ENCODE measurements at places on chromosomes 5 and 9.

DNA sequence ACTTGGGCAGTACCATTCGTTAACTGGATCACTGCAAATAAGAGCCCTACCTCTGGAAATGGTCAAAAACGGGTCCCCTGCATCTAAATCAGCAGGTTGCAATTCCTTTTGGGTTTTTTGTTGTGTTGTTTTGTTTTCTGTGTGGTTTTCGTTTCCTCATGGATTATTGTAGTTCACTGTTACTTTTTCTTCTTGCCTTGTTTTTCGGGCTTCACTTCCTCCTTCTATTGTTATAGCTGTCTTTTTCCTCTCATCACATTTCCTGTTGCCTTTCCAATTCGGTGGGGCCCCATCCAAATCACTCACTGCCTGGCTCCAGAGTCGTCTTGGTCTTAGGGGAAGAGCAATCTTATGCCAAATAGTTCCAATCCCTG is 8.7 kb upstream of the SSBP2 start:
- DNase-seq: no peak

DNA sequence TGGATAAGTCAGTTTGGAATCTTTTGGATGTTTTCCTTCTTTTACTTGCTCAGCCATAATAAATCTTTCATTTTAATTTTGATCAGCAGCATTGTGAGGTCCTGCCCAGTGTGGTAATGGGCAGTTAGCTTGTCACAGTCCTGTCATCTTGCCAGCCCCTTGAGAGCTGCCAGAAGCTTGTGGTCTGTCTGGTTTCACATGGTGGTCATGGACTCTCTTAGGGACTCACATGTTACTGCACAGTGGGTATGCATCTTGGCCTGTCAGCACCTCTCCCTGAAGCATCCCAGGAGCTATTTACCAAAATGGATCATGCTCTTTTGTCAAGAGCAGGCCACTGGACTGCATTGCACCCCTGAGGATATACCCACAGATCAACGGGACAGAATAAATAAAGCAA is 60.3 kb downstream of the DAPK1 start:
- DNase-seq: peak; percentile 68

DNA sequence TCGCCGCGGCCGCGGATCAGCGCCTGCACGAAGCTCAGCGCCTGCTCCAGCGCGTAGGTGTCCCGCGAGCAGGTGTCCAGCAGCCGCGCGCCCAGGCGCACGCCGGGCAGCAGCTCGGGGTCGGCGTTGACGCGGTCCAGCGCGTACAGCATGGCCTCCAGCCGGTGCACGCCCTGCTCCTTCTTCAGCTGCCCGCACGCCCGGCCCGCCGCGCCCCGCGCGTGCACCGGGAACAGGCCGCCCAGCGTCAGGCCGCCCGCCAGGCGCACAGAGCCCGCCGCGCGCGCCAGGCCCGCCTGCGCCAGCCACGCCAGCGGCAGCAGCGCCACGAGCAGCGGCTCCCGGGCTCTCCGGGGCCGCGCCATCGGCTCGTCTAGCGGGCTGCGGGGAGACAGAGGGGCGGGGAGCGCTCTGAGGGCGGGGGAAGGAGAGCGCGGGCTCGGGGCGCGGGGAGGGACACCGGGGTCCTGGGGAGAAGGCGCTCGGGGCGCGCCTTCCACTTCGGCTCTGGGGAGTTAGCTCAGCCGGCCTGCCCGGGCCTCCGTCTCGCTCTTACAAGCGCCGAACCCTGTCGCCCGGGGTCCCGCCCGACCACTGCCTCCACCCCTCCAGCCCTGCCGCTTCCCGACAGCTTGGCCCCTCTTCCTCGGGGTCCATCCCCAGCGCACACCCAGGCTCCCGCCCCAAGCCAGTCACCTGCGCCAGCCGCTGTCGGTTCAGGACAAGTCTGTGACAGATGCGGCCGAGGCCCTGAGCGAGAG is at the start of gene GRM6:
Gene GRM6, minus strand, starts transcription at position 741 of the 761 bp plus-strand sequence. Its CDS starts 376 bp downstream, at position 365.
- no peak for DNase-seq

DNA sequence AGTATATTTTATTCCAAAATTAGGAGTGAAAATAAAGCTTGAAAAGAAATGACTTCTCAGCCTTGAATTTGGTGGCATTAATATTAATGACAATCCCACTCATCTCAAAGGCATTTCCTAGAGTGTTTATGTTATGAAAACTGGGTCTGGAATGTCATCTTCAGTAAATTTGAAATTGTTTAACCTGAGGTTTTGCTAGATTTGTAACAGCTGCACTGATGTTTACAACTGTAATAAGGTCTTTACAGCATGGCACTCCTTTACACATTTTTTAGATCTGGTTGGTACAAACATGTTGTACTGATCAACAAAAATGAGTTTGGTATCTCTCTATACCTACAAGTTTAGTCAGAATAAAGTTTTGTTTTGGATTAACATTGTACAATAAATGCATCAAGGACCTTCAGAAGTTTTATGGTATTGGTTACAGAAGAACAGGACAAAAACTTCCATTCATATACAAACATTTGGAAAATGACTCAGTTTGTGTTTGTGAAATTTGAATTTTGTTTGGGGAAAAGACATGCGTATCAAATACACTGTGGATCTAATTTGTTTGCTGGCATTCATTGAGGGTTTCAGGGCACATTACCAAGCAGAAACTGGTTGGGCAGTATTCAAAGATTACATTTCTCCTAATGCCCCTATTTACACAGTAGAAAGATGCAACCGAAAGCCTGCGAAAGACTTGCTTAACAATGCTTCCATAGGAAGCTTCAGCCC is 11.6 kb downstream of the FANCC start:
- DNase-seq: peak; percentile 34

DNA sequence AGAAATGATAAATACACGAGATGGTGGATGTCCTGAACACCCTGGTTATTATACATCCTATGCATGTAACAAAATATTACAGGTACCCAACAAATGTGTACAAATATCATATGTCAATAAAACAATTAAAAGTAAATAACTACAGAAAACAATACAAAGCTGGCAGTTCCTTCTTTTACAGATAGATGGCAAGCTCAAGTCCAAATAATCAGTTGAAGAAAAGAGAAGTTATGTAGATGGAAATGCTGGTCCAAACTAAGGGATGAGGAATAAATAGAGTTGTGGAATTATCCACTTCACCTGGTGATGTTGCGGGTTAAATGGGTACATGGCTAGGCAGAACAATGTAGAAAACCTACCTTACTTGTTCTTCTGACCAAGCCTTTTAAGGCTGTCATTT is 79.4 kb downstream of the PALM2AKAP2 start:
- no peak for DNase-seq

- peak; percentile 57 for DNase-seq
Measured at GRCh38 chr9:2216591-2216990, 201.4 kb downstream of the SMARCA2 start.

DNA sequence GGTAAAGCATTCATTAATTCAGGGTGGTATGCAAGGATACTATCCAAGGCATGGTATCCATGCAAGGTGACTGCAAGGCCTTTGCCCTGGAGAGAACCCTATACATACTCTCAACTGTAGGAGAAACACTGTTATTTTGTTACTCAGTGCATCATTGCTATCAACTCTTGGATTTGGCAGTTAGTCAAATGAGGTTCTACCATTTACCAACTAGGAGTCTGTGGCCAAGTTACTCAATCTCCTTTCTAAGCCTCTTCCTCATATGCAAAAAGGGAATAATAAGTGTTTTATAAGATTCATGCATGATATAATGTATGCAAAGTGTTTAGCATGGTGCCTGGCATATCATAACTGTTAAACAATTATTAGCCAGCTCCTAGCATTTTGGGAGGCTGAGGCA is 4.0 kb downstream of the PCDHGC3 start:
- DNase-seq: no peak

- DNase-seq: no peak
Measured at GRCh38 chr9:109717342-109717741, 62.7 kb upstream of the PALM2AKAP2 start.

DNA sequence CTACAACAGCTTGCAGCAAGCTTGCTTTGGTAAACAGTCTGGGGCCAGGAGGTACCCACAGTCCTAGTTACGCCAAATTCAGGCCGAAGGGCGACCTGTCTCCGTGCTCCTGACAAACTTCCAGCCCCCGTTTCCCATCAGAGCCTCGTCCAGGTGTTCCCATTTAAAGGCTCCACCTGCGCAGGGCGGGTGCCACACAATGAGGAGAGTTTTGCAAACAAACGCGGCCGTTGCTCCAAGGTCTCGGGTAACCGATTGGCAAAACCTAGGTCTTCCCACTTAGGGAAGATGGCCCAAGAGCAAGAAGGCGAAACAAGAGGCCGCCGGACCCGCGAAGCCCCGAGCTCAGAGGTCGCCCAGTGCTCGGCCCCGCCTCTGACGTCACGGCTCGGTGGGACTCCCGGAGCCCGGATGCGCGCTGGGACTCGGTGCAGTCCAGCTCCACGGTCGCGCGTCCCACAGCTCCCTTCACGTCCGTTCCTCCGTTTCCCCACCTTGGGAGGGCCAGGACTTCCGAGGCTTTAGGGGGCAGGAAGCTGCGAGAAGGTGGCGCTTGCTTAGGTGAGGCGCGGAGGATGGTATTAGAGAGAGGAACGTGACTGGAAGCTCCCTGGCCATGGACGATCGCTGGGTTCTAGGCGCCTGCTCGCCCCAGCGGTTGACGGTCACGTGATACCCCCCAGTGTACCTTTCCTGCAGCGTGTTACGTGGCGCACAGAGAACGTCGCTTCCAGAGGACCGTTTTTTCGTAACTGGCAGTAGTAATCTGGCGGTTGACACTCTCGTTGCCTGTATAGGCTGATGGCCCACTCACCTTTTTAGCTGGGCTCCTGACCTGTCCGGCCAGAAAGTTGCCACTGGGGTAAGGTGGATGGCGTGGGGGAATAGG is 41.8 kb upstream of the KDM4C start:
- no peak for DNase-seq

DNA sequence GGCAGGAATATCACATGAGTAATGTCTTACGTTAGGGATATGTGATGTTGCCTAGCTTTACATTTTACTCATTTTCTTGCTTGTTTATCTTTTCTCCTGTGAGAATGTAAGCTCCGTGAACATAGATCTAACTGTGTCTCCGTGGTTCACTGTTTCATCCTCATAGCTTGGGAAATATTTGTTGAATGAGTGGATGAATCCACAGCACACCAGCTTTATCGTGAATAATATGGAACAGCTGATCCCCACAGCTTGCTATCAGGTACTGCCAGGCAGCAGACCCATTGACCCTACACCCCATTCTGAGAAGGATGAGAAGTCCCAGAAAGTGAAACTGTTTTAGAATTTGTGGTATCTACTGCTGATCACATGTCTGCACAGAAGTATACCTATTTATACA is 106.8 kb upstream of the FBN2 start:
- no peak for DNase-seq

DNA sequence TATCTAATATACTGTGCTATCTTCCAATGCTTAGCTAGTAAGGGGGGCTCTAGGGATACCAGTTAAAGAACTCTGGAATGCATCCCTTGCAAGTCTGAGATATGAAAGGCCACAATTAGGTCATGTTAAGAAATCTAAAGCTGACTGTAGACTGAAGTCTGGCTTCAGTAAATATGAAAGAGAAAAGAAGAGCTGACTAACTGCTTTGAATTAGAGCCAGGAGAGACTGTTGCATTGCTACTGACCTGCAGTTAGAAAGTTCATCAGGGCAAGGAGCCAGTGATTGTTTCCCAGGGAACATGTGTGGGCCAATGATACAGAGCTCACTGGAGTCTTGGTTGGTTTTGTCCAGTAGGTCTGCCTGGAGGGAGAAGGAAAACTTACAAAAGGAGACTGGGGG is 472.1 kb upstream of the TNC start:
- peak; percentile 83 for DNase-seq

DNA sequence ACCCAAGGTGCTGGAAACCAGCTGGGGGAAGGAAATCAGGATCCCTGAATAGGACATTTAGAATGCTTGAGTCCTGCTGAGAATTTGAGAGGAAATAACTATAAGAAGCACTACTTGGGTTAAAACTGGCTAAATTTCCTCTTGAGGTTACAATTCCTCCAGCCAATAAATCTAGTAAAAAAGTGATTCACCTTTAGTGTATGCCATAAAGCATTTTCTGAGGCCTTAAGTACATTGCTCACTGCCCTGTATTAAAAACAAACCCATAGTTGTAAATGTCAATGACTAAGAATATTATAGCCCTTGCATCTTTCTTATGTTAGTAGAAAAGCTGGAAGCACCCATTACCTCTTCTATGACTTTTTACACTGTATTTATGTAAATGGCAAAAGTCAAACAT is 634.7 kb upstream of the ARRDC3 start:
- DNase-seq: peak; percentile 69

DNA sequence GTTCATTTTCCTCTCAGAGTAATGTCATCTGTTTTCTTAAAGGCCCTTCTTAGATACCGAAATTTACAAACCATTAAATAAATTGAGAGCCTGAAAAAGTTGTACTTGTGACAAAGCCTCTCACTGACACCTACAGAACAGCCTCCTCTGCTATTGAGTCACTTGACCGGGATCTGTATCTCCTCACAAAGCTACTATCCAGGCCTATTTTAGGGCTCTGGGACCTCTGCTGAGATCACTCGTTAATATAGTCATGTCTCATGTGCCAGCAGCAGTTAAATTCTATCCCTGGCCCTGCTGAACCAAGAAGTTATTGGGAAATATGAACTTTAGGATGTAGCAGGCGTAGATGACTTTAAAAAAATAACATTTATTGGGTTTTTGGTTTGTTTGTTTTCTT is 31.1 kb downstream of the FBXO38 start:
- DNase-seq: no peak

- DNase-seq: no peak
Measured at GRCh38 chr5:53008751-53009150, 19.6 kb downstream of the ITGA2 start.

DNA sequence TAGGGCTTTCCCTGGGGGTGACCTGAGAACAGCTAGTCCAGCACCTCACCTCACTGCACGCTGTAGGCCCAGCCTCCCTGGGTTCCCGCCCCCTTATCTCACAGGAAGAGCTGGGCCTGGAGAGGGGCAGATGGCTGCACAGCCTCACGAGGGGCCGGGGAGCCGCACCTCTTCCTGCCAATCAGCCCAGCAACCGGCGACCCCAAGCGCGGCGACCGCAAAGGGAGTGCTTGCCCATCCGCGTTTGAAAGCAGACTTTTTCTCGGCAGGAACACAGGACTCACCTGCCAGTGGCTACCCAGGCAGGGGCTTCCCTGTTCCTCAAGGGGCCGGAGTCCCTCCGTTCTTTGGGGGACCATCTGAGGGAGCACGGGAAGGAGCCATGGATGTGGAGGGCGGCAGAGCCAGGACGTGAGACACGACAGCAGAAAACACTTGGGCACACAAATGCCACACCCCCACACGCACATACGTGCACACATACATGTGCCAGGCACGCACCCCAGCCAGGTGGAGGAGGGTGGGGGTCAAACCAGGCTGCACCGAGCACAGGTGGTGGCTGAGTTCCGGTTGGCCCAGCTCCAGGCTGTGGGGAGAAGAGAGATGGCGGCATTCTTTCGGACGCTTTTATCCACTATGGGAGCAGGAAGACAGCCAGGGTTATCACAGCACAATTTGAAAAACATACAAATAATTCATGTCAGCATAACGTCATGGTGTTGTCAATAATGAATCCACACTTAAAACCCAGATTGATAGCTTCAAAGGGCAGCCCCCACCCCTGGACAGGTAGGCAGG is 11.3 kb downstream of the TMEM250 start:
- DNase-seq: no peak

GRCh38 chr5:132765311-132766019 is 11.6 kb downstream of the SEPTIN8 start:
- DNase-seq: no peak

All from H4 (cell line).